ENCODE measurements at places on chromosomes 7 and 10.

GRCh38 chr7:142535123-142535779, 214.0 kb upstream of the PRSS1 start:
- peak; percentile 15 for DNase-seq

- no peak for DNase-seq
Observed at GRCh38 chr10:48779077-48779476, 94.4 kb downstream of the WDFY4 start.

GRCh38 chr10:61215246-61215645, 237.9 kb downstream of the TMEM26 start:
- no peak for DNase-seq

GRCh38 chr10:6491841-6492609, 88.1 kb downstream of the PRKCQ start:
- DNase-seq: no peak

DNA sequence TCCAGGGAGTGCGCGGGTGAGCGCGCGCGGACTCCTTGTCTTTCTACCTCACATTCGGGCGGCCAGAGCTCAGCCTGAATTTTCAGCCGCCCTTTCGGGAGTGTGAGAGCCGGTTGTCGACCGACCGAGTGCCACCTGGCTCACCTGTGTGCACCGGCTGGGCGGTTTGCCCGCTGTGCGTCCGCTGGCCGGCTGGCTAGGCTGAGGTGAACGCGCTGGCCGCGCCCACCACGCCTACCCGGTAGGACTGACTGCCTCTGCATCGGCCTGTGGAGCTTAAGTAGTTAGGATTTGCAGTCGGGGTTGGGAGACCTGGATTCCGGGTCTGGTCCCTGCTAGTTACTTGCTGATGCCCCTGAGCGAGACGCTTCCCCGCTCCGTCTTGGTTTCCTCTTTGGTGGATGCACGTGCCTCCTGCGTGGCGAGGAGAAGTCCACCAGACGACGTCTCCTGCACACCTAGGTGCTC, 553 bp downstream of the TSPAN15 start:
- no peak for DNase-seq

- DNase-seq: no peak
Observed at GRCh38 chr7:74027683-74028320, at the start of gene ELN. ELN (plus strand) TSS chr7:74028173; CDS start chr7:74028188, 15 bp downstream.

- no peak for DNase-seq
Observed at GRCh38 chr10:32379318-32379949, 32.5 kb upstream of the EPC1 start.

DNA sequence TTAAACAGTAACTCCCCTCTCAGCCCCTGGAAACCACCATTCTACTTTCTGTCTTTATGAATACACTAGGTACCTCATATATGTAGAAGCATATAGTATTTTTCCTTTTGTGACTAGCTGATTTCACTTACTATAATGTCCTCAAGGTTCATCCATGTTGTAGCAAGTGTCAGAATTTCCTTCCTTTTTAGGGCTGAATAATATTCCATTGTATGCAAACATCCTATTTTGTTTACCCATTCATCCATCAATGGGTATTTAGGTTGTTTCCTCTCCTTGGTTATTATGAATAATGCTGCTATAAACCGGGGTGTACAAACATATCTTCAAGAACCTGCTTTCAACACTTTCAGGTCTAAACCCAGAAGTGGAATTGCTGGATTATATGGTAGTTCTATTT, 125.3 kb downstream of the SGMS1 start:
- no peak for DNase-seq

DNA sequence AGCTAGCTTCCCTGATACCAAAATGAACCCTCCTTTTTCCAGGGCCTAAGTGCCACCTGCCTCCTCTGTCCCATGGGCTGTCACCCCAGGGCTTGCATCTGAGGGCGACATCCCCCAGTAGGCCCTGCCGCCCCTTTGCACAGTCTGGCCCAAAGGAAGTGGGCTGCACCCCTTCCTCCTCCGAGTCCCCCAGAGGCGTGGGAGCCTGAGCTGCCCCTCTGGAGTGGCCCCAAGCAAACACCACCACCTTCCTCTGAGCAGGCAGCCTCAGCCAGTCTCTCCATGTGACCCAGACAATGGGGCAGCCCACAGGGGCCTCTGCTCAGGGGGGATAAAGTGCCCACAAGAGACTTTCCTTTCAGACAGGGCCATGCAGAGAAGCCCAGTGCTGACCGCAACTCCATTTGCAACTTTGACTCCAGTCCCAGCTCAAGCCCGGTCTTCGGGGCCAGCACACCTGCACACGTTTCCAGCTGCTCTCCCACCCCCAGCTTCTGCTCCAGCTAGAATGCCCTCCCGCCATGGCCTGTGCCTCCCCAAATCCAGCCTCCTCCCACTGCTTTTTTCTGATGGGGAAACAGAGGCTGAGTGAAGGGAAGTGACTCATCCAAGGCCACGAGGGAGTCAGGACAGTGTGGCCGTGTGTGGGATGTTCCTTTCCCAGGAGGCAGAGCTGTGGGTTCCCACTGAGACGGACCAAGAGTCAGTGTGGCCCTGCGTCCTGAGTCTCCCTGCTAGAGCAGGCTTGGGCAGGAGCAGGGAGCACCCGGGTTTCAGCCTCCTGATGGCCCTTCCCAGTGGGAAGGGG, 111.9 kb downstream of the ZMIZ1 start:
- no peak for DNase-seq

- DNase-seq: no peak
Observed at GRCh38 chr7:120337308-120337907, 64.4 kb downstream of the KCND2 start.

- DNase-seq: no peak
Observed at GRCh38 chr7:55574051-55574717, 1.9 kb upstream of the VOPP1 start.

DNA sequence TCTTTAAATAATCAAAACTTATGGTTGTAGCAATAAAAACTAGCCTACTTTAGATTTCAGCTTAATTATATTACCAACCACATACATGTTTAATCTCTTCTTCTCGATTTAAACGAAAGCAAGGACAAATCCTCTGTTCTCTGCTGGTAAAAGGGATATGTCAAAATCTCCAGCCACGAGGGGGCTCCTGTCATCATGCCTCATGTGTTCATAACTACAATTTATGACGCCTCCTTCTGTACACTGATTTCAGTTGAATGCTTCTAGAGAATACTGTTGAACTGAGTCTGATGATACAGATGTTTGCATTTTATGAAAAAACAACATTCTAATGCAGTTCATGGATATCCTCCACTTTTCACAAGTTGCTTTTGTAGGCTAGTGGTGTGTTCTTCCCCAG, 220.0 kb upstream of the DPP6 start:
- no peak for DNase-seq

- DNase-seq: no peak
Observed at GRCh38 chr7:55190511-55191160, 171.8 kb downstream of the EGFR start.

DNA sequence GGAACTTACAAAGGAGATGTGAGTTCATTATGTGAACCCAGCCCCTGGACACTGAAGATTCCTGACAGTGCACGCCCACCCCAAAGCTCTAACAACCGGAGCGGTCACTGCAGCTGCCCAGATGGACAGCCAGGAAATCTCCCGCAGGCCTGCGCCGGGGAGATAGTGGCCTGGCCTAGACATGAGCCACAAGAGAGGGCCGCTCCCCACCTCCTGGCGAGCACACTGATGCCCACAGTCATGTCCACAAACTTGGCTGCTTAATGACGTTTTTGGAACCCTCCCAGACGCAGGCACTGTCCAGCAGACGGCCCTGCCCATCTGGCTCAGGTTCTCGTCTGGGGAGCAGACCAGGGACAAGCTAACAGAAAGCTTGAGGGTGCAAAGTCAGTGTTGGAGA, 34.2 kb downstream of the TCERG1L start:
- no peak for DNase-seq

DNA sequence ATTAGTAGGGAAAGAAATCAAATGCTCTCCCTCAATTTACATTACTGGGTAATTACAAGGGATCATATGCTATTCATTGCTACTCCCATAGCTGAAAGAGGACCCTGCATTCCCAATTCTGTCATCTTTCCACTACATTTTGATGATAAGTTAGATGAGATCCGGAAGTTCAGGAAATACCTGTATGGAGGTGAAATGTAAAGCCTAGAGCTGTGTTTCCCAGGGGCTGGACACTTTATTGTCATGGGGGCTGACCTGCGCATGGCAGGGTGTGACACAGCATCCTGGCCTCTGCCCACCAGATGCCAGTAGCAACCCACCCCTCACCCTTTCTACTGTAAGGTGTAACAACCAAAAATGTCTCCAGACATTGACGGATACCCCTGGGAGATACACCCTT, 56.6 kb downstream of the HECW1 start:
- no peak for DNase-seq

DNA sequence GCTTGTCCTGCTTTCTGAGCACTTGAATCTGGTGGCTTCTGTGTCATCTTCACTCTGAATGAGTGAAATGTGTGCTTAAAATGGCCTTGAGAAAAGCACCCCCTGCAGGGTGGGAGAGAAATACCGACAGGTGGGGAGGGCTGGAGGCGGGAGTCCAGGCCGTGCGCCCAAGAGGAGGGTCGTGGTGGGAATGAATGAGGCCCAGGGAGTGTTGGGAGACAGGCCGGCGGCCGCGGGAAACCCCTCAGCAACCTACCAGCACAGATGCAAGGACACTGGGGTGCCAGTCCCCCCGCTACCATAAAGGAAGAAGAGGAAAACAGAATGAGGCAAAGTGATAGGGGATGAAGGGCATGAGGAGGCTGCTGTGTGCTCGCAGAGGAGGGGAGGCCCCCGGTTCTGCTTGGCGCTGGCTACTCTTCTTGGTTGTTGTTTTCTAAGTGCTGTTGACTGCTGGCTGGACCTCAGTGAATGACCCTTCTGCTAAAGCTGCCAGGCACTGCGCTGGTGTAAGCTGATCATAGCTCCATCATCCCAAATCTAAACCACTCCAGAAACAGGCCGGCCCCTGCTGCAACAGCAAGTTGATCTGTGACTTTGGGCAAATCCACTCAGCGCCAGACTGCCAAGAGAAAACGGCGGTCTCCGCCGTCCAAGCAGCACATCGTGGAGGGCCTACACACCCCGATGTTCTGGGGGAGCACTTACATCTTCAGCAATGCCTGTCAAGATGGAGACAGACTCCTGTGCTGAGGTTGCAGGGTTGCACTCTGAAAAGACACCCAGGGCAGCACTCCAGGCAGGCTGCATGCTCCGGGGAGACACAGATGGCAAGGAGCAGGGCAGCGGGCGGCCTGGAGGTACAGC, 378.5 kb downstream of the DNAJB6 start:
- no peak for DNase-seq

DNA sequence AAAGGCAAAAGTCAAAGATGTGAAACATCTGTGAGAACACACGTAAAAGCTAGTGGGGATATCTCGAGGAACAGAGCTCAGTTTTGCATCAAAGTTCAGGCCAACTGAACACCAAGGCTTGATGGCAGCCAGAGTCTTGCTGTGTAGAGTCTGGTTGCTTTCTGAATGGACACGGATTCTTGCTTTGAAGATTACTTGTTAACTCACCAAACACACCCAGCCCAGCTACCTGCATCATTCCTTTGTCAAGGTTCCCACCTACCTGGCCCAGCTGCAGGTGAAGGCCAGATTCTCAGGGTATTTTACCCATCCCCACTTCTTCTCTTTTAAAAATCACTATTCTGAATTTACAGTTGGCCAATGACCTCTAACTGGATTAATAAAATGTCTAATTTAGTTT, 174.4 kb upstream of the PHYHIPL start:
- DNase-seq: no peak

DNA sequence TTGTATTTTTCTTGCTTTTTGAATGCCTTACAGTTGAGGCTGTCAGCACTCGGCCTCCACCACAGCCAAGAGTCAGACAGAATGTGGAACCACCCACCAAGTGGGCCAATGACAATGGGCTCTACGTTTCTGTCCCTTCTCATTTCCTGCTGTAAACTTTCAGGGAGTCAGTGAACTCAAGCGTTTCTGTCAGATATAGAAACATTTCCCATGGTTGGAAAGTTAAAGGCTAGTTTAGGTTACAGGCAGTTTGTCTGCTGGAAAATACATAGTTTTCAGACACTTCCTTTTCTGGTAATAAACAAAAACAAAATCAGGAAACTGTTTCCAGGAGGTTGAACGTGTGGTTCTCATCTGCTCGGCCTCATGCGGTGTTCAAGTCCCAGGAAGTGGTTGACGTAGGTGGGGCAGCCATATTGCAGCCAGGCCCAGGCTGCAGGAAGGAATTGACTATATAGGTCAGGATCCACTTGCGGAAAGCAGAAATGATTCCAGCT, 245.1 kb downstream of the CAMK1D start:
- DNase-seq: no peak

DNA sequence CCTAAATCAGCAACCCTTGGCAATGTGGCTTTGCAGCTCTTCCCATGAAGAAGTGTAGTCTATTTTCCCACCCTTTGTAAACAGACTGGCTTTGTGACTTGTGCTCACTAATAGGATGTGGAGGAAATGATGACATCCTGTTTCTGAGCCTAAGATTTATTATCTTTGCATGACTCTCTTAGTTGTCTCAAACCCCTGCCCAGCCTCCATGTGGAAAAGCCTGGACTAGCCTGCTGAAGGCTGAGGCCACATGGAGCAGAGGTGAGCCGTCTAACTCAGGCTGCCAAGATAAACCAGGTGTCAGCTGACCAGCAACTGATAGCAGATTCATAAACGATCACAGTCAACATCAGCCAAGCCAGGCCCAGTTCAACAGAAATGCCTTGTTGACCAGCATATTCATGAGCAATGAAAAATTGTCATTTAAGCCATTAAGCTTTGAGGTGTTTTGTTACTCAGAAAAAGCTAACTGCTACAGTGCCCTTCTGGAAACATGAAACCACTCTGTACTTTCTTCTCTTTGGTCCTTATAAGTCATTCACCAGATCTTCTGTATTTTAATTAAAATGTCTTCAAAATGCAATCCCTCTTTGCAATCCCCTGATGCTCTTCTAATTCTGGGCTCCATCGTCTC, 586.3 kb upstream of the ANKRD30A start:
- no peak for DNase-seq

GRCh38 chr7:71486856-71487628, 355.1 kb downstream of the GALNT17 start:
- DNase-seq: no peak

- no peak for DNase-seq
Observed at GRCh38 chr10:44352316-44353127, 32.4 kb downstream of the CXCL12 start.

DNA sequence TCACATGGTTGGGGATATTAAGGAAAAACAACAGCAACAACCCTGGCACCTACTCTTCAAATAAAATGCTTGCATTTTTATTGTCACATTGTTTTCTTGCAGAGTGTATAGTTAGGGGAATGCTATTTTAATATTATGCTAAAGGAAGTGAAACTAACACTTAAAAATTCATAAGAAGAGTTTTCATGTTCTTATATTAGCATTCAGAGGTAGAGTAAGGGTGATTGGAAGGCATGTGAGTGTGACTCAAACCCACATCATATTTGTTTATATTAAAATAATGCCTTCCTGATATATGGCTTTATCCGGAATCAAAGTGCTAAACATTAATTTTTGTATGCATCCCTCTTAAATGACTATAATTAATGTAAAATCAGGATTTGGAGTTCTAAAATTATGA, 59.8 kb upstream of the TES start:
- DNase-seq: no peak

DNA sequence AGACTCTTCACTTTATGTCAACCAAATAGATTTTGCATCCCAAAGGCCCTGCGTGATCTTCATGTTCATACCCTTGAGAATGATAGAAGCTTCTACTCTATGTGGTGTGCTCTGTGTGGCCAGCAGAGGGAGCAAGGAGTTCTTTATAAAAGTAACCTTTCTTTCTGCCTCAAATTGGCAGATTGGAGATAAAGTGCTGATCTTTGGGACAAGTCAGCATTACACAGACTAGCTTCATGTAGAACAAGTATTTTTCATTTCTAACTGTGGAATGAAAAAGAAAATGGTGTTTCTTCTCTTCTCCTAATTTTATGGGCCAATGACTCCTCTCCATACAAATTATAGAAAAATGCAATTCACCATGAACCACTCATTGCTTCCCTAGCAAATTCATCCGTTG, 1214.1 kb downstream of the SORCS1 start:
- no peak for DNase-seq

All from stimulated activated CD4-positive, alpha-beta T cell treated with anti-CD3 and anti-CD28 coated beads, Interleukin-1b, Interleukin-23, amount 100 ng/mL, for 1 hour (primary cell).